CD4-positive, alpha-beta T cell treated with Interleukin-4 for 4 hours (primary cell): ENCODE measurements at places on chromosomes 7 and 10.
A peak's percentile ranks its signal among the peaks of the same experiment; 100 is the strongest.

DNA sequence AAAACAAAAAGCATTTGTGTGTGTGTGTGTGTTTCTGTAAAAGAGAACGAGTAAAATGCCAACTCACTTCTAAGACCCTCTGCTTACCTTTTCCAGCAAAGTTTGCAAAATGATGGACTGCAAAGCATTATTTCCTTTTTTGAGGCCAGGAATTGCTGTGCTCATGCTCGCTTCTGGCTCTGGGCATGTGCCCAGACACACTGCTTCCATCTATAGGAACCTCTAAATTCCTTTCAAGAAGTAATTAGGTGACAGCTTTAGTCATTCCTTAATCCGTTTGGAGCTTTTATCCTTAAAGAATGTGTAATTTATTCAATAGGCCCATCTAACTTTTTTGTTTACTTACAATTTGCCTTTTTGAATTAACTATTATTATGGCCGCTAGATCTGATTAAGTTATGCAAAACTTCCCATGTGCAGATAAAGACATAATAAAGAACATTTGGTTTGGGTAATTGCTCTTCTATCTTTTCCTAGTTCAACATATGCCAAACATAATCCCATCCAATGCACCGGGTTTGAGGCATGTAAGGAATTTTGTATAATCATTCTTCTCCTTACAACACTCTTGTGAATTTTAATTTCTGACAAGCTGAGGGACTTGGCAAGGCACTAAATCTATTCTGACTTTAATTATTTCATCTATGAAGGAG lies 34.7 kb downstream of the A1CF start:
- no peak for DNase-seq

DNA sequence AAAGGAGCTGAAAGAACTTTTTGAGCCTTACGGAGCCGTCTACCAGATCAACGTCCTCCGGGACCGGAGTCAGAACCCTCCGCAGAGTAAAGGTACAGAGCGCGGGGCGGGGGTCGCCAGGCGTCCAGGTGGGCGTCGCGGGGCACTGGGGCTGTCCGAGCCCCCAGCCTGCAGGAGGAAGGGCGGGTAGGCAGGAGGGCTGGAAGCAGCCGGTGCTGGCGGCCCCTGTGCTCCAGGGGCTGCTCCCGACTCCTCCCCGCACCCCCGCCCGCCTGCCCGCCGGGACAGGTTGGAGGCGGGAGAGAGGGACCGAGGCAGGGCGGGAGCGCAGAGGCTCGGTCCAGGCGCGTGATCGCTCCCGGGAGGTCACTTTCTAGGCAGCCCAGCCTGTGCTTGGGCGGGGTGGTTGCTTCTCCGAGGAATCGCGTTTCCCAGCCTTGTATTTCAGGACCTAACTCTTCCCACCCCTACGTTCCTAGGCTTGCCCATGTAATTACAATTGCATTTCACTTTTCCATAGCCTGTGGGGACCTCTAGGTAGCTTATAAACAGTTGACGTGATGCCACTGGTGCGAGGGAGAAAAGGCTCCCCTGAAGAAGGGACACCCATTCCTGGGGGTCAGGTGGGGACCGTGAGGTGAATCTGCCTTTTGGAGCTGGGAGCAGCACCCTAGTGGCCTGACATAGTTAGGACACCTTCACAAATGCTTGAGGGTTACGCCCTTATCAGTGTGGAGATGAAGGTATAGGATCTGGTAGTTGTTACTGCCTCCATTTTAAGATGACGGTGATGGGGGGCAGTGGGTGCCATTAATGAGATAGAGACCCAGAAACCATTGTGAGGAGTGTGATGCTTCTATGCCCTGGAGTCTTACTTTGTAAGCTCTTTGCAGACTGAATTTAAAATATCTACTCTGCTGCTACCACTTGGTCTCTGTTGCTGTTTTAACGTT lies 148.2 kb downstream of the CELF2 start:
- DNase-seq, result peak; percentile 91

DNA sequence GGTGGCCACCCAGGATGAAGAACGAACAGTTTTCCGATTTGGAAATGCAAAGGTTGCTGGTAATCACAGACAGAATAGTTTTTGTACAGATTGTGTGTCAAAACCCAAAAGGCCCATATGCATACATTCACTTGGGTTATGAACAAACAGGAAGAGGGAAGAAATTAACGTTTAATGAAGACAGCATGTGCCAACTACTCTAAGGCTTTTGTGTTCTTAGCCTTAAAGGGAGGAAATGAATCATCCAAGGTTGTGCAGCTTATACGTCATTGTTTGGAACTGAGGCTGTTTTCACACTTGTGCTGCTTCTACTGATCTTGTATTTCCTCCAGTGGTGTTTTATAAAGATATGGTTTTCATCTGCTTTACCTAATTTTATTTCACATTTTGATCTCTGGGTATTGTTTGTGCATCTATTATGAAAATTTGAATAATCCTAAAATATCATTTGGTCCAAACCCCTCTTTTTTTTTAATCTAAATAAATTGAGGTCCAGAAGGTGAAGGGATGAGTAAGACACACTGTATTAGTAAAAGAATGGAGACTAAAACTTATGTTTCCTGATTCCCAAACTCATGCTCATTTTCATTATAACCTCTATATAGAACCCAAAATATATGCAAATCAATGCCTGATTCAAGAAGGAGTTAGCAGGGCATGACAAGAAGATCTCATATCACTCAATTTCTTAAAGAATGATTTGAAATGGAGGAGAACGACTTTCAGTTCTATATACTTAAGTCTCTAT lies 373.1 kb downstream of the THSD7A start:
- no peak for DNase-seq

- DNase-seq, result no peak
These were observed 111.6 kb upstream of the GLI3 start for GRCh38 chr7:42348631-42349030.

- DNase-seq, result no peak
These were observed 16.9 kb upstream of the TRIM56 start for GRCh38 chr7:101068401-101068800.

DNA sequence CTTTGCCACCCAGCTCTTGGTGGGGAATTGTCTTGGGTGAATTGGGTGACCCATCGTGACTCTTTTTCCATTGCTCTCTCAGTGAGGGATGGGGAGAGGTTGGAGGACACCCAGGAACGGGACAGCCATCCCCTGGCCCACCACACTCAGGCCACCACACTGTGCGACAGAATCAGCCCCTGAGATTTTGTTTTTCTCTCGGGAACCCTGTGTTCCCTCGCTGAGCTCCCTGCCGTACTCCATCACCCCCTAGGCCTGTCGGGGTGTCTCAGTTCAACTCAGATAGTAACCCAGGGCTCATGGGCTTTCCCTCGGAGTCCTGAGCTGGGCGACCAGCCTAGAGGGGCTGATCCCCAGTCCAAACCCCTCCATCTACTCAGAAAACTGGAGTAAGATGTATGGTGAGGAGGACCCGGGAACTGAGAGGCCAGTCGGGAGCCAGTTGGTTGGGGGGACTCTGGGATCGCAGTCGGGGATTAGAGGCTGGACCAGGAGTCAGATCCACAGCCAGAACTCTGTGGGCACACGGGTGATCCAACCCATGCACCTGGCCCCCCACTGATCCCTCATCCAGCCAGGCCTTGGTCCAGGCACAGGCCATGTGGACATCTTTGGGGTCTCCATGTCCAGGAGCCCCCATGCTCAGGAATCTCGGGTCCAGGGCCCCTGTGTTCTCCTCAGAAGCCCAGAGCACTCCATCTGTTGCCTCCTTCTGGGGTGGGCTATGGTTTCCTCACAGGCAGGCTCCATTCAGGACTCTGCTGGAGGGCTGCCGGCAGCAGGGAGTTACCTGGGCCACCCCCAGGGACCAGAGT lies 9.3 kb downstream of the CRYGN start:
- DNase-seq, result no peak

- DNase-seq, result no peak
These were observed 284.8 kb downstream of the PLXNA4 start for GRCh38 chr7:132291481-132291880.

- no peak for DNase-seq
These were observed 92.9 kb downstream of the CELF2 start for GRCh38 chr10:11110539-11110938.

DNA sequence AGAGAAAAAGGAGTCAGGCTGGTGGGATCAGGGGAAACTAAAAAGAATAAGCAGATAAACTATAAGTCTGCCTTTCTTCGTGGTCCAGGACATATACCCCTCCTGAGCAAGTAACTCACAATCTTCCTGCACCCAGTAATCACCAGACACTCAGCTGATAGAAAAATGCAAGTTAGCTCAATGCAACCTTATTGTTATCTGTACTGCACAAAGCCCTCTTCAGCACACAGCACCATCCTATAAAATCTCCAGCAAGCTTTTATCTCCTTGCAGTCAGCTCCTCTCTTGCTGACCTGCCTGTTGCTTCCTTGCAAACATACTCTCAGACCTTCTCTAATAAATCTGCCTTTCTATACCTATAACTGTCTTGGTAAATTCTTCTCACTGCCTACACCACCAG lies 6.7 kb downstream of the SLC37A3 start:
- no peak for DNase-seq

DNA sequence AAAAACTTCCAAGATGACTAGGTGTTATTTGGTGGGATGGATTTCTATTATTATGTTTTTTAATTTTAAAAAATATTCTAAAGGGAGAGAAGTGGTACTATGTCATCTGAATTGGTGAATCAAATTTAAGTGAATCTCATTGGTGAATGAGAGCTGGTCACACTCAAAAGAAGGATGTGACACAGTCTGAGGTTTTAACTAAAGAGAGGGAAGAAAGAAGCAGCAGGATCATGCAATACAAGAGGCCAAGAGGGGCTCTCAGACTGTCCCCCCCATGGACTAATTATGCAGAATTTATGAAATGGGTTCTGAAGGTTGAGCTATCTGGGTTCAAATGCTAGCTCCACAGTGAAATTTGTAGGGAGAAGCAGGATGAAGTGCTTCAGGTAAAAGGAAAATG lies 16.2 kb downstream of the MACC1 start:
- no peak for DNase-seq

- no peak for DNase-seq
These were observed 26.4 kb upstream of the HERPUD2 start for GRCh38 chr7:35721288-35721687.

DNA sequence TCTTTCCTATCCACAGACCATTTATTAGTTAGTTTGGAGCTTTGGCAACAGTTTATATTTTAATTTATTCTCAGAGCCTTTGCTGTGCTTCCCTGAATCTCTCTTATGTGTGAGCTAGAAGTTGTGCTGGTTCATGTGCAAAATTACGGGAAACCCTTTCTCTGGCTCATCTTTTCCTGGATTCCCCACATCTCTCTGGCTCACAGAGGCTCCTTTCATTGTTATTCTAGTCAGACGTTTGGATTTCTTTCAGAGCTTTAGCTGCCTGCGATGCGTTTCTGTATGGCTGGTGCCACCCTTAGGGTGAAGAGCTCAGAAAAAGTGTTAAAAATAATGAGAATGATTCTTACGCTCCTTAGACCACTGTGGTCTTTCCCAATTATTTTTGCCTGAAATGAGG lies 53.3 kb downstream of the TPST1 start:
- DNase-seq, result no peak

DNA sequence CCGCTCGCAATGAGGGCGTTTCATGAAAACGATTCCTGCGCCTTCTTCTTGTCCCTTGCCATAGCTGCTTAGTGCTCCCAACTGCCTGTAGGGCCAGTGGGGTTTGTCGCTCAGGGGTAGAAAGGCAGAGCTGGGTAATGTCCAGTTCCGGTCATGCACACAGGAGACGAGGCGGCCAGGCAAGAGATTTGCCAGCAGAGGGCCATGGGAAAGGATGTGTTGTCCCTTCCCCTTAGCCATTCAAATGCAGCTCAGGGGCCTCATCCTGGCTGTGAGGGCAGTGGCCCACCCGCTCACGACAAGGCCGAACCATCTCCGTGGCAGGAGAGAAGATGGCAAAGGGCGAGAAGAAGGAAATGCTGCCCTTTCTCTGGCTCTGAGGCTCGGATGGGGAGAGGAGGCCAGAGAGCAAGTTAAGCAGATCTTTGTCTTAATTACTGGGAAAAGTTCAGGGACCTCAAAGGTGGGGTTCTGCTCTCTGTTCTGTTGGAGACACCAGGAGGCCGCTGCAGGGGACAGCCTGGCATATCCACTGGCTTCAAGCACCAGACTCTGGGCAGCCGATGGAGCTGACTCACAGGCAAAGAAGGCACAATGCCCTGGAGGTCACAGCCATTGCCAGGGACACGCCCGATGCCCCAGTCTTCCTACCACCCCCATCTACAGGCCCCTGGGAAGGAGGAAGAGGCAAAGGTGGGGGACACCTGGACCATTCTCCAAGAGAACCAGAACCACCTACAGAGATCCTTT lies 534.8 kb upstream of the MGMT start:
- no peak for DNase-seq

- no peak for DNase-seq
These were observed 252.7 kb upstream of the MBL2 start for GRCh38 chr10:53025172-53025711.

GRCh38 chr7:150396851-150397260 lies 17.7 kb downstream of the ZNF775 start:
- DNase-seq, result no peak

- DNase-seq, result no peak
These were observed 2.4 kb downstream of the SPOCK2 start for GRCh38 chr10:72085864-72086465.

DNA sequence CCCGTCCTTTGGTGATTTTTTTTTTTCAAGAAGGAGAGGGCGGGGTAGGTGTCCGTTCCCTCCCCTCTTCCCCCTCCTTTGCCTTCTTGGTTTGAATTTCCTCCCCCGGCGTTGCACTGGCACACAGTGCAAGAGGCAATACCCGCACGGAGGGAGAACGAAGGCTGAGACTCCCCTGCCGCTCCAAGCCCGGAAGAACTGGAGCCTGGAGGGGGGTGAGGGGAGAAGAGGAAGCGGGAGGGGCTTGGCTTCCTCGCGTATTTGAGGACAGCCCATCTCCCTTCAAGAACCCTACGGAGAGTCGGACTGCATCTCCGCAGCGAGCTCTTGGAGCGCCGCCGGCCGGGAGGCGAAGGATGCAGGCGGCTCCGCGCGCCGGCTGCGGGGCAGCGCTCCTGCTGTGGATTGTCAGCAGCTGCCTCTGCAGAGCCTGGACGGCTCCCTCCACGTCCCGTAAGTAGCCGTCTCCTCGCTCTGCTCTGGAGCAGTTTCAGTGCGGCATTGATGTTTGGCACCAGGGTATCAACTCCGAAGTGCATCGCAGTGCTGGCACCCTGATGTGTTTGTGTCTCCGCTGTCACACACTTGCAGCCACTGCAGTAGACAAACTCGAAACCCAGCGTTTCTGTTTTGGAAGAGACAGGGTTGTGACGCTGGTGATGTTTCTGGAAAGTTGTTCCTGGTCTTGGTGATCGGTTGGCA lies at the start of gene CNTNAP2:
CNTNAP2 (plus strand) TSS at position 281 of the 702 bp plus-strand sequence; CDS start at position 357, 76 bp downstream.
- DNase-seq, result no peak

- no peak for DNase-seq
These were observed 575 bp downstream of the PLPP4 start for GRCh38 chr10:120457431-120458172.

DNA sequence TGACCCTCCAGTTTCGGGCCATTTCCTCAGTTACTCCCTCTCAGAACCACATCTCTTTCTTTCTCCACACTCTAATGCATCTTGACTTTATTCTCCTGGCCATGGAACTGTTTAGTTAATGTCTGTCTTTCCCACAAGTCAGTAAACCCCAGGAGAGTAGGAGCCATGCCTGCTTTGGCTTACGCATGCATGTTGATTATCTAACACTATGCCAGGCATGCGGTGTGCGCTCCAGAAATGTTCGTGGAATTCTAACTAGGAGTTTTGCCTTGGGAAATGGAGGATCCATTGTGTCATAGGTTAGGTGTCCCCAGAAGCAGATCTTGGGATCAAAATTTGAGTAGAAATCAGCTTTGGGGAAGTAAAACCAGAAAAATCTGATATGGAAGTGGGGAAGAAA lies 308.9 kb downstream of the GRID1 start:
- DNase-seq, result no peak

GRCh38 chr7:90836937-90837336 lies 240.8 kb downstream of the CDK14 start:
- DNase-seq, result no peak

- no peak for DNase-seq
These were observed 56.4 kb upstream of the DKK1 start for GRCh38 chr10:52257692-52258075.
